ENCODE measurements at places on chromosomes 6 and 20.

DNA sequence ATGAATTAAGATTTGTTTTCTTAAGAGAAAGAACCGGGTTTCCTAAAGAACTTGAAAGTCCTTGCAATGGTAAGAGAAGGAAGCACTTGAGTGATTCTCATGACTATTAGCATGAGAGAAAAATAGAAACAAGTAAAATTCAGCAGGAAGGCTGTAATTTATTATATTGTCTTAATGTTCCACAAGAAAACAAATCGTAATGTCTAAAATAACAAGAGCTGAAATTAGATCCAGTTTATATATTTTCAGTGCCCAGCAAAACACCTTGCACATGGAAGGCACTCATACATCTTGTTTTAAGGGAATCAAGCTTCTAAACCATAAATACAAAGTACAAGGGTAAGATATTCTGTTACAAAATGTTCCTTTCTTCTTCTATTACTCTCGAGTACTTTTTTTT is 229.4 kb upstream of the PLN start:
- DNase-seq = no peak

GRCh38 chr6:7142918-7143475 is 35.2 kb downstream of the RREB1 start:
- no peak for DNase-seq

- no peak for DNase-seq
Observed at GRCh38 chr20:51420805-51421204, 121.7 kb downstream of the NFATC2 start.

DNA sequence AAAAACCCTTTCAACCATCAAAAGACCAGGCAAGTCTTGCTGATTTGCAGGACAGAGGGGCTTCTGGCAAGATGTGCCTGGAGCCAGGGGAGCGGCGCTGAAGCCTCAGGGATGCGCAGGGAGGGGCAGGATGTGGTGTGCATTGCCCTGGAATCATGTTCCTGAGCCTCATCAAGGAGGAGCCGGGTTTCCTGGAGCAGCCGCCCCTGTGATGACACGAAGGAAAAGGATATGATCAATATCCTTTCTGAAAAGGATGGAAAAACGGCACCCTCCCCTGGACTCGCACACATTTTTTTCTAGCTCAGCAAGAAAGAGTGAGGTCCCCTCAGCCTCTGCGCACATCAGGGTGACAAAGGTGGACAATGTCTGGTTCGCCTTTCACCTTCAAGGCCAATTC is 173.1 kb upstream of the SSTR4 start:
- DNase-seq = no peak

GRCh38 chr6:515267-515666 is 123.7 kb downstream of the IRF4 start:
- no peak for DNase-seq

DNA sequence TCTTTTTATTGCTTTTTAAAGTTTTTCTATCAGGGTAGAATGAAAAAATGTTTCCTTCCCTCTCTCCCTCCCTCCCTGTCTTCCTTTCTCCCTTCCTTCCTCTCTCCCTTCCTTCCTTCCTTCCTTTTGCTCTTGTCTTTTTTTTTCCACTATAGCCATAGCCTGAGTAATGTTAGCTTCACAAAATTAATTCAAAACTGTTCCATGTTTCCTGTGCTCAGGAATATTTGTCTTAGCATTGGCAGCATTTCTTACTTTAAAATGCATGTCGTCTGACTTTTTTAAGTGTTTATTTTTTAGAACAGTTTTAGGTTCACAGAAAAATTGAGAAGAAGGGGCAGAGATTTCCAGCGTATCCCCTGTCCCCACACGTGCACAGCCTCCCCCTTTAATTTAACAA is 730.8 kb upstream of the CITED2 start:
- DNase-seq = no peak

- no peak for DNase-seq
Observed at GRCh38 chr20:33304046-33304445, 21.0 kb downstream of the BPIFB1 start.

DNA sequence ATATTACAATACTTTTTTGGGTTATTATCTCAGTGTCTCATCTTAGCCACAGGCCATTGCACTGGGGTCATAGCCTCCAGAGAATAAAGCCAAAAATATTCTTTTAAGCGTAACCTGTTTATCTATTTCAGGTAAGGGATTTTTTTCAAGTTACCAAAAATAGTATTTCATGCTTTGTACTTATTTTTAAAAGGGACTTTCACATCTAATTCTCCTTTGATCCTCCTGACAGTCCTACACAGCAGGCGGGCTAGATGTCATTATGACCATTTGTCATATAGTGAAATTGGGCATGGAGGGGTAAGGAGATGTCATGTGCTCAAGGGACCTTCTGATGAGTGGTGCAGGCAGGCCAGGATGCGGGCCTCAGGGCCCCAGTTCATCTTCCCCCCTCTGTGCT is 68.9 kb downstream of the TBC1D7 start:
- DNase-seq = no peak

DNA sequence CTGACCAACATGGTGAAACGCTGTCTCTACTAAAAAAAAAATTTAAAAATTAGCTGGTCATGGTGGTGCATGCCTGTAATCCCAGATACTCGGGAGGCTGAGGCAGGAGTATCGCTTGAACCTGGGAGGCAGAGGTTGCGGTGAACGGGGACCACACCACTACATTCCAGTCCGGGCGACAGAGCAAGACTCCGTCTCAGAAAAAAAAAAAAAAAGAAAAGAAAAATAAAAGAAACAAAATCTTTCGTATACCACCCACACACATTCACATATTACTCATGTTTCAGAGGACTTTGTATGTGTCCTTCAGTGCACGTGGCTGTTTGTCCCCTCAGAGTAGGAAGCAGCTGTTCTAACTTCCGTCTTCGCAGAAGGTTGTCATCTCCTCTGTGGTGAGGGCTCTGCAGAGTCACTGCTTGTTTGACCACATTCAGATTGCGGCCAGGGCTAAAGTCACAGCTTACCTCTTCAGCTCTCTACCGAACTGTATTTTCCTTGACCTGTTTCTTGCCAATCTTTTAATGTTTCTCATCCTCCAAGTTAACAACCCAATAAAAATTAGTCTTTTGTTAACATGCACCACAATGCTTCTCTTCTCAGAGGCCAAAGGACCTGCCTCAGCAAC is 36.6 kb upstream of the HIVEP1 start:
- no peak for DNase-seq

DNA sequence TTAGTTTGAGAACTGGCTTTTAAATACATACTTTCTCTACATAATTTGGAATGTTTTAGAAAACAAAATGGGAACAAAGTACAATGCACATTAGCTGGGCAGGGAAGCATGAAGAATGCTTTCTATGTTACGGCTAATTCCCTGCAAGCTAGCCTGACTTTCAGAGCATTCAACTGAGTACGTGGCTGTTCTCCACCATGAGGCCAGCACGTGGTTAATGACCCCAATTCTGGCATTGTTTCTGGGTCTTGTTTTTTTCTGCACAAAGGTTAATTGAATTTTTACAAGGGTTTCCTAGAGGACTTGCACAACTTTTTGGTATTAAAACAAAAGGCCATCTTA is 208.6 kb upstream of the AGPAT4 start:
- DNase-seq = peak; percentile 97

GRCh38 chr20:39245685-39246311 is 283.7 kb downstream of the DHX35 start:
- DNase-seq = no peak

DNA sequence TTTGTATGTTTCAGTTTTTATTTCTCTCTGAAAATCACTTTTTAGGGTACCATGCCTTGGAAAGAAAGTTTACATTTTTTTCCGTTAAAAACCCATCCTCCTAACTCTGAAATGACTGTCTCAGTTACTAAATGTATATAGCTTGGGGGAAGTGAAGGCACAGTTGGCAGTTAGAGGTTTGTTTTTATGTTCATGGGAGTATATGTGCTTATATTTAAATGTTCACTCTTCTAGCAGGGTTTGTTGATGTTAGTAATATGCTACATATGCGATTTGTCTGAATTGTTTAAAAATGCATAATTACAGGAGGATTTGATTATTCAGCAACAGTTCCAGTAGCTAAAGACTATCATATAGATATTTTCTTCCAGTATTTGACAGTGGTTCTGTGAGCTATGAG is 31.1 kb downstream of the CDKAL1 start:
- no peak for DNase-seq

- no peak for DNase-seq
Observed at GRCh38 chr20:51050531-51051075, 27.7 kb upstream of the KCNG1 start.

- DNase-seq = no peak
Observed at GRCh38 chr6:1482381-1483166, 93.2 kb downstream of the FOXF2 start.

- no peak for DNase-seq
Observed at GRCh38 chr6:67544851-67545452, 1090.1 kb upstream of the ADGRB3 start.

DNA sequence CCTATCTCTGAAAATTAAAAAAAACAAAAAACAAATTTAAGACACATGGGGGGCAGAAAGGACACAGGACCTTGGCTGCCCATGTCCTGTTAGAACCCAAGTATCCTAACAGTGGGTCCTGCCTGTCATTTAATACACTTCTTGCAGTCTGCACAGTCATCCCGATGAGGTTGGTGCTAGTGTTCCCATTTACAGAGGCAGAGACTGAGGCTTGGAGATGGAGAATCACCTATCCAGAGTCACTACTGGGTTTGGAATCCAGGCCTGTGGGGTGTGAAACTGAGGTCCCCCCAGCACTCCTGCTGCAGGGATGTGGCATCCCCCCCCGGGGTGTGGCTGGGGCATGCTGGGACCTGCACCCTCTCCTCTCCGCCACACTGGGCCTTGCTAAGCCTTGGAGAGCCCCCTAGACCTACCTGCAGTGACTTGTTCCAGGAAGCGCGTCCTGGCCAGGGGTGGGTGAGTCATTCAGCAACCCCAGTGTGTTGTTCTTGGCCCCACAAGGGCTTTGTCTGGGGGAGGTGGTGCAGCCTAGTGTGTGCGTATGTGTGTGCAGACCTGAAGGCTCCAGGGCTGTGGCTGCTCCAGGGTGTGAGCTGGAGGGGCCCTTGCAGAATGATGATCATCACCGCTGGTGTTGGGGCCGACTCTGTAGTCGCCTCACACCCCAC is 49.7 kb downstream of the BCAS4 start:
- DNase-seq = peak; percentile 26

DNA sequence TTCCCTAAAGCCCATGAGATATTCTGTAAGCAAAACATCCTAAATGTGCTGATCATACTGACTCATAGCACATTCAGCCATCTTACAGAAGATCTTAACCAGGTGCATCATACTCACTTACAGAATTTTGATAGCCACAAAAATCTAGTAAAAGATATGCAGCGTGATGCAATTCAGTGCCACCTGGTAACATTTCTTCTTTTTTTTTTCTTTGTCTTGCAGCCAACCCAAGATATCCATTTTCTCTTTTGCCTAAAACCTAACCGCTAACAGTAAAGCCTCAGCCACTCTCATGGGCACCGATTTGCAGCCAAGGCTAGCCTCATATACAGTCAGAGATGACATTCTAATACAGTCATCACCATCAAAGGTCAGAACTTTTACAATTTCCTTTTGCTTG is 293.3 kb downstream of the HACE1 start:
- DNase-seq = no peak

- no peak for DNase-seq
Observed at GRCh38 chr20:37526238-37526838, 1.3 kb downstream of the BLCAP start.

- DNase-seq = no peak
Observed at GRCh38 chr20:62523473-62524203, 47.8 kb upstream of the GATA5 start.

DNA sequence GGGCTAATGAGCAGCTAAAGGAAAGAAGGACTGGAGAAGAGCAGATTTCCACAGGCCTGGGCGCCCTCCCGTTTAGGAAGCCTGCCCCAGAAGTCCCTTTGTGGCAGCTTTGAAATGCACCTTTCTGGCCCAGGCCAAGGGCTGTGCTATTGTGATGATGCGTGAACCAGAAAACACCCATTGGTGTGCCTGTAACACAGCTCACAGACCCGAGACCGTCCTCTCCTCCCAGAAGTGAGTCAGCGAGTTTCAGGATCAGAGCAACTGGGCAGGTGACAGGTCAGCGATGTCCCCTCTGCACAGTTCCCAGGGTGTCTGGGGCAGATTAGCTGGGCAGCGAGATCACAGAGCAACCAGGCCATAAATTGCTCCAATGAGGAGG is 71.9 kb upstream of the SULF2 start:
- DNase-seq = peak; percentile 91

GRCh38 chr6:15754035-15754705 is 91.3 kb upstream of the DTNBP1 start:
- no peak for DNase-seq

- no peak for DNase-seq
Observed at GRCh38 chr6:89379281-89379680, 26.8 kb upstream of the UBE2J1 start.

DNA sequence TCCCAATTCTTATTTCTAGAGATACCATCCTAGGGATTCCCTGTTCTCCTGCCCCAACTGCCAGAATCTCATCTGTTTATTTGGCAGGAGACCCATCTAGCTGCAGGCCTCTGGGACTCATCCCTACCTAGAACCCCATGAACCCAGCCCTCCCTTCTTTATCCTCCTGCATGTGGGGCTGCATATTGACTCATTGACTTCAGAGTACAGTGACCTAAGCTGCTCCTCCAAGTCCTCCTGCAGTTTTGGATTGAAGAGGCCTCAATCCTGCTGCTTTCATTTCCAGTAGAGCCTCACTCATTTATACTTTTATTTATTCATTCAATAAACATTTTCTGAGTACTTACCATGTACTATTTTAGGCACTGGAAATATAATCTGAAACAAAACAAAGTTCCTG is 11.6 kb downstream of the TMEM200A start:
- DNase-seq = no peak

DNA sequence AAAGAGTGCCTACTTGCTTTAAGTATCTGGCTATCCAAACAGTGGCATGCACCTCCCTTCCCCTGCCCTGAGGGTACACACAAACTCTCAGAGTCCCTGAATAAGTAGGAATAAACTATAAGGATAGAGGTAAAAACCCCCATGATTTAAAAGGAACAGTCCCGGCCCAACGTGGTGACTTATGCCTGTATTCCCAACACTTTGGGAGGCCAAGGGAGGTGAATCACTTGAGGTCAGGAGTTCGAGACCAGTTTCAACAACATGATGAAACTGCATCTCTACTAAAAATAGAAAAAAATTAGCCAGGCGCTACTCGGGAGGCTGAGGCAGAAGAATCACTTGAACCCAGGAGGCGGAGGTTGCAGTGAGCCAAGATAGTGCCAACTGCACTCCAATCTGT is 22.2 kb downstream of the SAMHD1 start:
- no peak for DNase-seq
